Osteoblast (primary cell): ENCODE measurements at places on chromosomes 2 and 18. TPM values are rescaled to one million over a fixed set of nuclear protein-coding genes. Genes with fewer than 3 reads are reported as not detected.

GALNT13 gene
- total RNA-seq = under 0.01 and 0.36 TPM in 2 replicates

- DNase-seq = no peak
These were observed 284.2 kb downstream of the CAMKMT start for GRCh38 chr2:44645937-44646336.

- DNase-seq = no peak
These were observed 131.4 kb downstream of the SEPTIN10 start for GRCh38 chr2:109482361-109482861.

SKA1 gene
- 1.8 and 2.9 TPM in 2 replicates for total RNA-seq

DNA sequence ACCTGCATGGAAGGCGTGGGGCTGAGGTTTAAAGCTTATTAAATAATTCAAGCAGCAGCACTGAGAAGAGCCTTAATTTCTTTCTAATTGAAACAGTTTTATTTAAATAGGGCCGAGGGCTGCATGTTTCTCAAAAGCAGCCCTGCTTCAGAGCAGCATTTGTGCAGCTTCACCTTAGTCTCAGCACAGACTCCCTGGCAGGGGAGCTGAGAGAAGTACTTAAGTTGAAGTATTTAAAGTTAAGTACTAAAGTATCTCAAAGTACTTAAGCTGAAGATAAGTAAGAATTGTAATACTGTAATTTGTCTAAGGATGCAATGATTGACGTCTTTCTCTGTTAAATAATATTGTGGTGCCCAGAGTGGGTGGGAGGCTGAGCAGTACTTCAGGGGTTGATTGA is 31.4 kb downstream of the IMPA2 start:
- DNase-seq = no peak

DNA sequence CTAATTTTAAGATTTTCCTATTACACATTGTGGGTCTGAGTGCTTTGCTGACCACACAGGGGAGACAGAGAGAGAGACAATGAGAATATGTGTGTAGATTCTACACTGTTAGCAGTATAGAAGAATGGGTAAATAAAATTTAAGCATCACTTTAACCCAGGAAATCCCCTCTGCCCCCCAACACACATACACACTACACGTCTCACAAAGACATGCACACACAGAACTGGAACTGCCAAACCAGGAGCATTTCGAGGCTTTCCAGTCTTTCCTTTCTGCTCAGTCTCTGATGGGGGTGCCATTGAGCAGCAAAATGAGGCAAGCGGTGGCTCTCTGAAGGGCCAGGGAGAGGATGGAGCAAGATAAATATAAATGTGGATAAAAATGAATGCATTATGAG is 2.5 kb downstream of the MERTK start:
- DNase-seq = peak; percentile 93

DNA sequence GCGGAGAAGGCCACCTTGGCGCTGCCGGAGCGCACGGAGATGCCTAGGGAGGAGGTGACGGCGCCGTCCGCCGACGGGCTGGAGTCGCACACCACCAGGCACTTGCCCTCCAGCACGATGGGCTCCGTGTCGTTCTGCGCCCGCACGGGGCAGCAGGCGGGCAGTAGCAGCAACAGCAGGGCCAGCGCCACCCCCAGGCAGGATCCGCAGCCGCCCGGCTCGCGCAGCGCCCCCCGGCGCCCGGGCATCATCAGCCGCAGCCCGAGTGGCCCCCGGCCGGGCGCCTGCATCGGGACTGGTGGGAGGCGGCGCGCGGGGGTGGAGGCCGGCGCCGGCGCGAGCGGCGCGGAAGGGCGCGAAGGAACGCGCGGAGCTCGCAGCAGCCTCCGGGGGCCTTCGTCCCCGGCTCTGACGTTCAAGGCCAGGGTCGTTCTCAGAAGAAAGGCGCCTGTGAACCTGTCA is 2.2 kb downstream of the CBLN2 start:
- peak; percentile 75 for DNase-seq

DNA sequence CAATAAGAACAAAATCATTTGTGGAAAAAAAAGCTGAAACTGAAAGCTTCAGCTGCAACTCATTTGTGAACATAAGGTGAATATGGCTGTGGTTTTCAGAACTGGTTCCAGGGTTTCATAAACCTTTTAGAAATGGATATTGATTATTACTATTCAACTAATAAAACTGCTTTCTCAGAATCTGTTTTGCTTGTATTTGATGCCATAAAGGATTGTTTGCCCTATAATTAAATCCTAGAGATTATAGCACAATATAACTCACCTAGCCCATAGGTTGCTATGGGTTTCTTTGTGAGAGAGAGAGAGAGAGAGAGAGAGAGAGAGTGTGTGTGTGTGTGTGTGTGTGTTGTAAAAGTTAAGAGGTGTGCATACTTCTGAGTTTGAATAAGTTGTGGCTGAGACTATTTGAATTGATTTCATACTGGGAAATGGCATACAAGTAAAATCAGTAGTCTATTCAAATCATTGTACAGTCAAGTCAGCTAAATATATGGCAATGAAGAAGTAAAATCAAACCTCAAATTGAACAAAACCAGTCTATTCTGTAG is 339.2 kb downstream of the ARHGAP15 start:
- no peak for DNase-seq

DNA sequence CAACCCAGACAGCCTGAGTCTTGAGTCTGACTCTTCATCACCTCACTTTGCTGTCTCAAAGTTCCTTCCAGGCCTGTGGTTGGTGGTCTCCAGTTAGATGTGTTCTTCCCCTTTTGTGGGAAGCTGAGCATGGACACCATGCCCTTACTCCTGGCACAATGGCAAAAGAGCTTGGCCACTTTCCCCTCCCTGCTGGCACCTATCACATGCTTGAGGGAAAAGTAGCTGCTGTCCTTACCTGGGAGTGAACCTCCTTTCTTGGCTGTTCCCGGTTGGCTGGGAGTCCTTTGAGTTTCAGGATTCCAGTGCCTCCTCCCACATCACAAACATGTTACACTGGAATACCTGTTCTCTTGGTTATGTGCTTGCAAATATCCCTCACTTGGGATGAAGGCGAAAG is 97.8 kb downstream of the GATA6 start:
- no peak for DNase-seq
